ENCODE measurements at places on chromosomes 5 and 9.
A peak's percentile ranks its signal among the peaks of the same experiment; 100 is the strongest.

DNA sequence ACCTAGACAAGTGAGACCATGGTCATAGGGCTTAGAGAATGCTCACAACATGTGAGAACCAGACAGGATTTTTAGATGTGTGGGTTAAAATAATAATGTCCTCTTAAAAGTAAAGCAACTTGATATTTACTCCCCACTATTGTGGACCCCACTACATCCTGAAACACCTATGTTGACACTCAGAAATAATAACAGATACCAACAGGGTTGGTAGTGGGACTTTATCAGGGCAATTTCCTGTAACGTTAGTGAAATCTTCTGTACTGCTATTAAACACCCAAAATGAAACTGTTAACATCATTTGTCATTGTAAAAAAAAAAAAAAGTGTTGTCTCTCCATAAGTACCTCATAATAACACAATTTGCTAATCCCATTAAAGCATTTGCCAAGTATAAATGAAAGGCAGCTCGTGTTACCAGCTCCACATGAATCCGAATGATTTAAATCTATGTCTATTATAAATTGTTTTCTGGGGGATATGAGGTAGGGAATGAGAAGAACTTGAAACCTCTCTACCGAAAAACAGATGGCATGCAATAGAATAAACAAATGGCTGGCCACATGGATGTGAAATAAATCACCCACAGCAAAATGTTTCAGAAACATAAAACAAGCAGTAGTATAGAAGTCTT, 285.9 kb downstream of the ARHGEF28 start:
- no peak for DNase-seq

GRCh38 chr5:72991394-72991793, 35.6 kb downstream of the FCHO2 start:
- DNase-seq = no peak

GRCh38 chr5:135481387-135481786, 29.2 kb upstream of the TIFAB start:
- DNase-seq = peak; percentile 83

- DNase-seq = no peak
Measured at GRCh38 chr5:112316731-112317130, 102.3 kb downstream of the EPB41L4A start.

- DNase-seq = peak; percentile 46
Measured at GRCh38 chr9:116475201-116475600, 211.9 kb upstream of the TRIM32 start.

DNA sequence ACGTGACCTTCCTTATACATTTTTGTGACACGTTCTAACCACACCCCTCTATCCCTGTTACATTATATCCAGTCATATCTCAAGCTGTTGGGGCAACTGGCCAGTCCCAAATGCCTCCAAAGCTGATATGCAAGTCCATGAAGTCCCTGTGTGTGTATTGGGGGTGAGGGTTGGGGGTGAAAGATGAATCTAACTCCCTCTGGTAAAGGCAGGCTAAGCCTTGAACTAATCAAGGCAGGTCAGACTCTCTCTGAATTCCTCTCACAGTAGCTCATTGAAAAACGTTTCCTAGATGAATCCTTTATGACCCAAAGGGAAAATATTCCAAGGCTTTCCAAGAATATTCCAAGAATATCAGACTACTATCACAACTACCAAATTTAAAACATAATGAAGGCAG, 174.4 kb downstream of the MUSK start:
- no peak for DNase-seq

- DNase-seq = no peak
Measured at GRCh38 chr9:35835216-35835632, 6.2 kb downstream of the TMEM8B start.

DNA sequence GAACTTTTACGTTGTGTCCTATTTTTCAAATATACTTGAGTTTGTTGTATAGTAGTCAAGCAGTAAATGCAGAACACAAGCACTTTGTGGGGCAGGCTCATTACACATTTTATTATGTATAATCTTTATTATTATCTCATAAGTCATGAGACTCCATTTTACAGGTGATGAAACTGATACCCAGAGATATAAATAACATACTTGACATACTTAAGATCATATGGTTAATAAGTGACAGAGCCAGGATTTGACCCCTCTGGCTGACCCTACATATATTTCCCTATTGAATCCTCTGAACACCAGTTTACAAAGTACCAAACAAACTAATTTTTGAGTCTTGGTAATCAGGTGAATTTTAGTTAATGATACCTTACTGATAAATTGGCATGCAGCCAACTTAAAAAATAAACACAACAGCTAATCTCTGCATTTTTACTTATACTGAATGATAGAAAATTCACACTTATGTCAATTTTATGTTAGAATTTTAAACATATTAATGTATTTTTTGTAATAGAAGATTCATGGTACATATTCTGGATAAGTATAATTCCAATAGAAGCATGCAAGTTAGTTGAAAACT, 305.0 kb upstream of the MEF2C start:
- no peak for DNase-seq

DNA sequence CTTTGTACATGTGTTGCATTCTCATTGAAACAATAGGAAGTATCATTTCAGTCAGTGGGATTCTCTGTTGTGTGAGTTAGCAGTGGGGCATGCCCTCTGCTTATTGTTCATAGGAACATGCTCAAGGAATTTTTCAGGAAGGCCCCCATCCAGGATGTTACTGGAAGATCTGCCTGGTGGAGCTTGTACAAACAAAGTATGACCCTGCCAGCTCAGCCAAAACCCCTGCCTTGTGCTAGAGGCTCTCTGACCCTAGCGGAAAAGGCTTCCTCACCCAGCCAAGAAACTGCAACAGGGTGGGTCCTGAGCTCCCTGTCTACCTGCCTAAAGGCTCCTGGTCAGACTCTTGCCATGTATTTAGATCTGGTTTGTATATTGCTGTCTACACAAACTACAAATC, 43.2 kb downstream of the MRRF start:
- DNase-seq = no peak

DNA sequence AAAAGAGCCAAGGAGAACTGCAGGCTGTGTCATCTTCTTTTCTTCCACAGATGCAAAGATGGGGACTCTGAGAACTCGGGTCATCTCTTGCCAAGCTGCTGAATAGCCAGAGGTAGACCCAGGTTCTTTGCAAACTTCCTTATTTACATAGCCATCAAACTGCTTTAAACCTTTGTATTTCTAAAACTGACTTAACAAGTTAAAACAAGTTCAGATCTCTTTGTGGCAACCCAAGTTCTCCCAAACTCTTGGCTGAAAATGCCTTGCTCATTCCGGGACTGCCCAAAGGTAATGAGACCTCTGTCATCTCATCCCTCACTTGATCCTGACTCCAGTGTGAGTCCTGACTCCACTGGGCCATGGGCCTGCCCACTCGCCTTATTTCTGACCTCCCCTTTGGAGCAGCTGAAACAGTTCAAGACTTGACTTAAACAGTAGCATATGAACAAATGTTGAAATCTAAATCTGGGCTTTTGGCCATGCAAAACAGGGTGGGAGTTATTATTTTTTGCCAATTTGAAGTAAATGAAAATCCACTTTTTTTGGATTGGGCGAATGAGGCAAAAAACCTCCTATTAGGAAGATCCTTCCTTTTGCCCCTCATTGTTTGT, 50.6 kb downstream of the FBXL7 start:
- no peak for DNase-seq

- DNase-seq = no peak
Measured at GRCh38 chr9:114053246-114054005, 24.7 kb downstream of the AMBP start.

DNA sequence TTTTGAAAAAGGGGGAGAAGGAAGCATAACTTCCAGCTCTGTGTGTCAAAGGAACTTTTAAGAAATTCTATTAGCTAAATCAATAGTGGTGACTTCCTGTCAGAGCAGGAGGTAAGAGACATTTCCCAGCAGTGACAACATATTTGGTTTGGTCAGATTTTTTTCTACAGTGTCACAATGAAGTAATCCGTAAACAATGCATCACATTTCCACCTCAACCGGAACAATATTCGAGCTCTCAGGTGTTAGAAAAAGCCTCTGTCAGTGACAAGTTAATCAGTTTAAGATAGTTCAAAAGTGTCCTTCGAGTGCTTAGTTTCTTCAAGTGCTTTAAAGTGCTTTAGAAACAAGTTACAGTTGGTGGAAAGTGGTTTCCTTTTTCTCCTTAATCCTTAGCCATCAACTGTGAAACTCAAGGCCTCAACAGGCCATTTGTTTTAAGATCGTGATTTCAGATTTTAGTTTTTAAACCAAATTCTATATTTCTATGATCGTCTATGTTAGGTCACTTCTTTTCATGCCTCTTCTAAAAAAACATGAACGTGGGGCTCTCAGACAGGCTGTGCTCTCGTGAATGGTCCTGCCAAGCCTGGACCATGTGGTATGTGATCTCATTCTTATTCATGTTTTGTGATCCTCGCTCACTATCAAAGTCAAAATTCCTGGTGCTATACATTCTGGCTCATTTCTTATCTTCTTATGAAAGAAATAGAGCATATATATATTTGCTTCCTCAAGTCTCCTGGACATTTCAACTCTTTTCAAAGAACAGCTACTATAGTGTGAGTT, 181.9 kb upstream of the HMHB1 start:
- DNase-seq = no peak

DNA sequence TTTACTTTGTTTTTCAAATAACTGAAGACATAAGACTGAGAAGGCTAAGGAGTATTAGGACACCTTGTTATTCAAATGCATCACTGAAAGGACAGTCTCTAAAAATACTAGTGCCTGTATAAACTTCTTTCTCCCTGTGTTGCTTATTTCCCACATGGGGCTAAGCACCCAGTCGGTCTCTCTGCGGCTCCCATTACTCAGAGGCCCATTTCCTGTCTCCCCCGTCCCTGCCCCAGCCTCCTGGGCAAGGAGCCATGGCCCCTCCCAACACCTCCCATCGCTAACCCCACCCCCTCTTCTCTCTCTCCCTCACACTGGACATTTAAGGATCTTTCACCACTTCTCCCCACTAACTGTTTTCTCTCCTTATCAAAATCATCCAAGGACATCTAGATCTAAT, 81.9 kb downstream of the EBF1 start:
- DNase-seq = peak; percentile 74

GRCh38 chr9:77271023-77271690, 93.8 kb downstream of the VPS13A start:
- no peak for DNase-seq

DNA sequence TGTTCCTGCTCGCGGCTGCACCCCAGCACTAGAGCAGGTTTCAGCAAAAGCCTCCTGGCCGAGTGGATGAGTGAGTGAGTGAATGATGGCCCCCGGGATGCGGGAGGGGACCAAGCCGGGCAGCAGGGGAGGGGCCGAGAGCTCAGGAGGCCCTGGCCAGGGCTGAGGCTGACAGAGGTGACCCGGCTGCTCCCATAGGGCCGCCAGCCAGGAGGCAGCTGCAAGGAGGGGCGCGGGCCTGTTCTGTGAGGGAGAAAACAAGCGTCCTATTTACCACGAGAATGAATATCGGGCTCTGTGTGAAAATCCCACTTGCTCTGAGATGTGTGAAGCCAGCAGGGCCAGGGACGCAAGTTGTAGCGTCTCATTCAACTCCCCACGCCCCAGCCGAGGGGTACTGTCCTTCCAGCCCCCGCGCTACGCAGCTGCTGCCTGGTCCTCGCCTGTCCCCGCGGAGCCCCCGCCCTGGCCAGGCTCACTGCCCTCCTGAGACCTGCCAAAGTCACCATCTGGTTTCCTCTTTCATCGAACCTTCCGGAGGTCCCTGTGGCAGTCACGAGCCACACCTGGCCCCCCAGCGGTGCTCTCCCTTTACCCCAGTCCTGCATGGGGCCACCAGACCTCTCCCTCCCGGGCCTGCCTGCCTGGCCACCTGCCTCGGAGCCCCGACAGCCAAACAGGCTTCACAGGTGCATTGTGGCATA, 38.8 kb downstream of the RASGEF1C start:
- DNase-seq = no peak

DNA sequence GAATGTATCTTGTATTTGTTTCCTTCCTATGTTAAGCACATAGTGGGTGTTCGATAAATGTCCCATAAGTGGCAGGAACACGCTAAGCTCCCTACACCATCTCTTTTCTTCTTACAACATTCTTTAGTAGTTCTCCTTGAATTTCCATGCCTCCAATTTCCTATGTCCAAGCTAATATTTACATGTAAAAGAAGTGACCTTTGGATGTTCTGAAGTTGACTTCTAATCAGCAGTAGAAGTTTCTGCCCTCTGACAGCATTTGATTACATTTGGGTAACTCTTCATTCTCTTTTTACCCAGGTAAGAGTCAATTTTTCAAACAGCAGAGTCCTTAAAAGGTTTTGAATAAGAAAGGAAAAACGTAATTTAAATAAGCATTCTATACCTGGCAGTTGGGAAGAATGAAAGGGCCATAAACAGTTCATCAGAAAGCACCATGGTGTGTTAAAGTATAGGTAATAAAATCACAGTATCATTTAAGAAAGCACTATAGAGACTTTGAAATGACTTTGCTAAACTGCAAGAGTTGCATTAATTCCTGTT, 78.9 kb downstream of the TRPM3 start:
- no peak for DNase-seq

Measured in suppressor macrophage treated with lipopolysaccharide for 4 hours (primary cell).